ENCODE measurements at places on chromosomes 4 and X.

GRCh38 chrX:123088331-123088730, 95.7 kb upstream of the GRIA3 start:
- no peak for DNase-seq

GRCh38 chr4:107891299-107891698, 40.0 kb upstream of the CYP2U1 start:
- DNase-seq = no peak

DNA sequence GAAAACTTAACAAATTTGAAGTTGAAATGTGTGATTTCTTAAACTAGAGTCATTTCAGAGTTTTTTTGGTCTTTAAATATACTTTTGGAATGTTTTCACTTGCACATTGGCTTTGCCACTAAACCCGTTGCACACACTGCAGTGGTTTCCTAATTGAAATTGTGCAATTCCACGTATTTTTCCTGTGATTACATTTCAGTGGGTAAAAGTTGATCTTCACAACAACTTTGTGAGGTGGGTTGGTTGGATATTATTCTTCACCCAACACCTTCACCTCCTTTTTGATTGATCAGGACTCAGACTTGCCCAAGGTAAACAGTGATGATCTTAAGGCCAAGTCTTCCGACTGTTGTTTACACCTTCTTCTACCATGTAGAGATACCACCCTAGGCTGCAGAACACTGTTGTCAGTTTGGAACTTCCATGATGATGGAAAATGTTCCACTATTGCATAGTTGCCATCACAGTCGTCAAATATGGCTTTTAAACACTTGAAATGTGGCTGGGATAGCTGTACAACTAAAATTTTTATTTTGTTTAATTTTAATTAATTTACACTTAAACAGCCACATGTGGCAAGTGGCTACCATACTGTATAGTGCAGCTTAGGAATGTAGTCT, 13.7 kb downstream of the SEPTIN11 start:
- no peak for DNase-seq

GRCh38 chrX:119238557-119238956, 2.5 kb downstream of the PGRMC1 start:
- no peak for DNase-seq

GRCh38 chrX:5681159-5681558, 547.5 kb downstream of the NLGN4X start:
- no peak for DNase-seq

DNA sequence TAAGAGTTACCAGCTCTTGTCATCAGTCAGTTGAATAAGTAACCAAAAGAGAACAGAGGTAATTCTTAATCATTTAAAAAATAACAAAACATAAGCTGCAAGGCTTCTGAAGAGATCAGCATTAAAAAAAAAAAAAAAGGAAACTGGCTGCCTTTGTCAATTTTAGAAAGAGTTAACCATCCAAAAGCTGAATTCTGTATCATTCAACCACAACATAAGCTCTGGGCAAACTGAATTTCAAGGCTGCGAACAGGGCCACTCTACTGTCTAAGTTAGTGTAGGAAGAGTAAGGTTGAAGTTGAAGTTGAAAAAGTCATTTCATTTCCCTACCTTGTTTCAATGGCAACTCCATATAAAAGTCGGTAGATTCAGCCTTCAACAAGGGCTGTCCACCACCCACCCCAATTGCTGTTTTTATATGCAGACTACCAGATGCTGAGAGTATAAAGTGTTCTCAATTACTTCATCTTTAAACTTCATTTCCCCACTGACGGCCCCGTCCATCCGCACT, 1.1 kb upstream of the LIN54 start:
- DNase-seq = no peak

DNA sequence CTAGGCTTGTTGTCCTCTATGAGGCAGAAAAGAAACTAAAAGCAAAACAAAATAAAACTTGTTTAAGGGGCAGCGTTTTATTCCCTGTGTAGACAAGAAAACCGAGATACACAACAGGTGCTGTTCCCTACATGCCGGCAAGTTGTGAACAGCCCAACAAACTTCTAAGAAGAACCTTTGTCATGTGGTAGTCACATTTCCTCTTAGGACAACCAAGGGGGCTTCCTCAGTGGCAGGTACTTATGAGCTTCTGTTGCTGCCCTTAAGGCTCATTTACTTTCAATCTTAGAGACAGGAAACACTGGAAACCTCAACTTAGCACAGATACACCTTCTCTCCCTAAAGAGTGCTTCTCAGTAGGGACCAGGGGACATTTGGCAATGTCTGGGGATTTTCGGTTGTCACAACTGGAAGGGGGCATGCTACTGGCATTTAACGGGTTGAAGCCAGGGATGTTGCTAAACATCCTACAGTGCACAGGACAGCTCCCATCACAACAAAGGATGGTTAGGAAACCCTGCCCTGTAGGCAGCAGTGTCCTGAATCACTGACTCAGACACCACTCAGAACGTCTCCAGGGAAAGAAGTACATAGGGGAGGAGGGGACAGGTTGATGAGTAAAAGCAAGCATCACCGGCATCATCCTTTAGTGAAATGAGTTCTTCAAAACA, 111.0 kb downstream of the ASB9 start:
- DNase-seq = peak; percentile 53

DNA sequence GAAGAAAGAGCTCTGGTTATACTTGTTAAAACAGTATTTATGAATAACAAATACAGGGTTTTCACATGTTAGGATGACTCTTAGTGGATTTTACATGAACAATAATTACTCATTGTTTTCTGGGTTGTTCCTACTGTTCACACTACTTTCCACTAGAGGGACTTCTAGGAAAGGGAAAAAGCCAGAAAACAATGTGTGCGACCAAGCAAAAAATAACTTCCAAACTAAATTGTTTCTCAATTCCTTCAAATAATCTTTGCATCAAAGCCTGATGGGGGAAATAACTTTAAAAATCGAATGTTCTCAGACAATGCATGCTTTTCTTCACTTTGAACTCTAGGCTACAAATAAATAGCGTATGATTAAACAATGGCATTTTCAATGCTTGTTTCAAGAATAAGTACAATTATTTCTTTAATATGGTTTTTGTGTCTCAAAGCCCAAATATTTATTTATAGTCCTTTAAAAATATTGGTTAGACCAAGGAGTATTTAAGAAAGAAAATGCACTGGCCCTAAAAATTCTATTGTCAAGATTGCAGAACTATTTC, 72.1 kb upstream of the ETNPPL start:
- peak; percentile 17 for DNase-seq

GRCh38 chr4:113809311-113809710, 47.8 kb upstream of the CAMK2D start:
- DNase-seq = no peak

- no peak for DNase-seq
Observed at GRCh38 chr4:94758141-94758699, 465 bp downstream of the BMPR1B start.

DNA sequence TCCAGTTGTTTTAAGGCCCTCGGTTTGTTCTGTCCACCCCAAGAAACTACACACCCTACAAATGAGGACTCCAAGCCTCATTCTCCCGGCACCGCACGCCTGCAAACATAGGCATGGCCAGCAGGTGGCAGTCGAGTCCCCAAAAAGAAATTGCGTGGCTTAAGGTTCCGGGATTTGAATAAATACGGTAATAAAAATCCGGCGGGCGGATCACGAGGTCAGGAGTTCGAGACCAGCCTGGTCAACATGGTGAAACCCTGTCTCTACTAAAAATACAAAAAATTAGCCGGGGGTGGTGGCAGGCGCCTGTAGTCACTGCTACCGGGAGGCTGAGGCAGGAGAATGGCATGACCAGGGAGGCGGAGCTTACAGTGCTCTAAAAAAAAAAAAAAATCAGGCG, 21.8 kb upstream of the CSF2RA start:
- peak; percentile 84 for DNase-seq

GRCh38 chr4:138871555-138871875, 144.1 kb upstream of the NOCT start:
- no peak for DNase-seq

GRCh38 chr4:151960449-151961230, 199.8 kb upstream of the GATB start:
- no peak for DNase-seq

DNA sequence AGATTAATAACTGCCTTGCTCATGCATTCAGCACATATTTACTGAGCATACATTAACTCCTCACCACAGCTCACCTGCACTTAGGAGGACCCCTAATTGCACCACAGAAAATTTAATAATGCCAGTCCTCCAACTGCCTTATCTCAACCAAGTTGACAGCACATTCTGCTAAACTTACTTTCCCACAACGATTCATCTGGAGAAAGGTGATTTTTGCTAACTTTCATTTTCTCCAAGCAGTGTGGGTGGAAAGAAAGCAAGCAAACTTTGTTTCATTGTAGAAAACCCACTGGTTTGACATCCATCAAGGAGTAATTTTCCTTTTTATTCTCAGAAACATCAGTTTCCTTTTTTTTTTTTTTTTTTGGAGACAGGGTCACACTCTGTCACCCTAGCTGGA, 49.1 kb downstream of the RASGEF1B start:
- DNase-seq = no peak

- no peak for DNase-seq
Observed at GRCh38 chr4:5137927-5138326, 86.6 kb downstream of the STK32B start.

DNA sequence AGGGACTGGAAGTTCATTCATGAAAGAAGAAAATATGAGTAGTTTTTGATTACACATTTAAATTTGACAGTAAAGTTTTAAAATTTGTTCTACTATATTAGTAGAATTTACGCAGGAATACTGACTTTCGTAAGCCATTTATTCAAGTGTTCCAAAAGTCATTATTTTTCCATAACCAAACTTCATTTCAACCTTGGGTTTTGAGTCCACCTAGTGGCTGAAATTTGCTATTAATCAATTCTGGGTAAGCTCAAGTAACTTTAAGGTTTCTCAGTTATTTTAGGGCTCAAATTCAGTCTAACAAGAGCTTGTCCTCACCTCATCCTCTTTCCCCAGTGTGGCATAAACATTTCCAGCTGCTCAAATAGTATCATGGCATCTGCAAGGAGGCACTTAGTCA, 175.4 kb downstream of the SH3BGRL start:
- DNase-seq = peak; percentile 17

DNA sequence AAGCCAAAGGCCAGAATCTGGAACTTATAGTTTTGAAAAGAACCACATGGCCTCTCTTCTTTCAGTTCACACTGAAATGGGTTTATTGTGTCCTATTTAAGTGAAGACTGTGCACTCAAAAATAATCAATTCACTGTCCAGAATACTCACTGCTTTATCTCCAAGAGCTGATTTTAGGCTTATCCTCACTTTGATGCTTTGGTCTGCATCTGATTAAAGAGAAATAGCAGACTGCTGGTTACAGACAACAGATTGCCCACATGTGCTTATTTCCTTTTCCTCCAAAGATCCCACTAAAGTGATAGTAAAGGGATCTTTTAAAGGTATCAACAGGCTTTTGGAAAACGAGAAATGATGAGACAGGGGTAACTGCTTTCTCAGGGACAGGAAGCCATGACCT, 30.6 kb downstream of the ACE2 start:
- no peak for DNase-seq

DNA sequence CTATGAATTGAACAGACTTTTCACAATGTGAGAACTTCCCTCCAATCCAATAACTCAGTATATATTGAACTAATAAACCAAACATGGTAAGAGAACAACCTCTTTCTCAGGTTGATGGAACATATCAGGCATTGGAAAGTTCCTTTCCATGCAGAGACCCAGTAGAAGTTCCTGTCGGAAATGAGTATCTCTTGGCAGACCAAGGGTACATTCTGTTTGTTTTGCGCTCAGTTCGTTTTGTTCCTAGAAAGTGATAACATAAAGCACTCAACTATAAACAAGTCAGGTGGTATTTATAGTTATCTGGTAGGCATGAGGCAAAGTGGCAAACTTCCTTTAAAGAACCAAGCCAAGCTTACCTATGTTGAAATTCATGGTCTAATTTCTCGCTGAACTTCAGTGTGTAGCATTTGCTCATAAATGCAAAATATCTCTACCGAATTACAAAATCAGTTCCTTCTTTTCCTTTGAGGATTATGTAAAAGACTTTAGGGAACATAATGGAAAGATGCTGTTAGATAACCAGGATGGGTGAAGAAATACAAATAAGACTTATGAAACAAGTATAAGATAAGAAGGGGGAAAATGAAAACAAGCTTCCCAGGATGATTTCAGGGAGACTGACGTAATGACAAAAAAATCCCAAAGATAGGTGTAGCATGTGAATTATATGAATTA, 120.3 kb downstream of the ARHGAP24 start:
- no peak for DNase-seq

GRCh38 chrX:153969125-153969903, 2.3 kb downstream of the HCFC1 start:
- no peak for DNase-seq

GRCh38 chrX:128518508-128518907, 466.3 kb upstream of the ACTRT1 start:
- no peak for DNase-seq

- DNase-seq = no peak
Observed at GRCh38 chr4:125739760-125740159, 425.0 kb downstream of the FAT4 start.

DNA sequence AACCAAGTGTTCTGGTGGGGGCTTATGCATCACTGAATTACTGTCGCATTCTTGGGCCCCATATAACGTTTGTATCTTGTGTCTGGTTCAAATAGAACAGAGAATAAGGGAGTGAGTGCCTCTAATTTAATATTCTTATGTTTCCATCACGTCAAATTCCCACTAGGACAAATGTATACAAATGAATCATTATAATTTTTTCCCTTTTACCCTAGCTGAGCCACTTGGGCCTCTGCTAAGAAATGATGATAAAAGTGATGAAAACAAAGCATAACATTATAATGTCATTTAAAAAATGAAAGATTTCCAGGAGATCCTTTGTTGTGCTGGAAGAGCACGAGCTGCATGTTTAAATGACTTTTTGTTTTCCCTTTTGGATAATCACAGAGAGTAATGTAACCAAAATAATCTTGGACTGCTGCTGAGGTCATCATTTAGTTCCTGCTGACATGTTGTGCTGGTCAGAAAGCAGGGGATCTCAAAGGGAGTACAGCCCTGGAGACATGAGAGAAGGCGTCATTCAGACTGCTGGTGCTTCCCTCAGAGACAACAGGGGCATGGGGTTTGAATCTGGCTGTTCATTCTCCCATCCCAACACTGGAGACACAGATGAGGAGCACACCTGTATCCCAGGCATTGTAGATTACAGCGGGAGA, 105.1 kb upstream of the SCOC start:
- DNase-seq = no peak

DNA sequence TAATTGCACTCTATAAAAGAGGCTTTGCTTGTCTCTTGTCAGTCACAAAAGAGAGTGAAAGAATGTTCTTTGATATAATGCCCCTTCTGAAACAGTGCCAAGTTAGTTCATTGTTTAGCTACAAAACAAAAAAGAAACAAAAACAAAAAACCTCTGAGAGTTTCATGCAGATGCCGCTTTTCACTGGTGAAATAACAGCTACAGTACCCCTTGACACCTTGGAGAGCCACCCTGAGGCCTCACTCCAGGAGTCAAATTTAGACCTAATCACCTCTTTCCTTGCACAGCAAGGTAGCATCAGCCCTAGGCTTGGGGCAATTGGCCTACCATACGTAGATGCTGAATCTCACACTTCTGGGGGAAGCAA, 185.2 kb downstream of the UNC5C start:
- no peak for DNase-seq
